ENCODE measurements at places on chromosomes 5 and 9. TPM values are rescaled to one million over a fixed set of nuclear protein-coding genes. Genes with fewer than 3 reads are reported as not detected.

GRCh38 chr5:179868541-179868940, 9.9 kb upstream of the MRNIP start:
- DNase-seq = peak; percentile 71

GRCh38 chr9:36676778-36677485, 104.2 kb downstream of the MELK start:
- DNase-seq = no peak

DNA sequence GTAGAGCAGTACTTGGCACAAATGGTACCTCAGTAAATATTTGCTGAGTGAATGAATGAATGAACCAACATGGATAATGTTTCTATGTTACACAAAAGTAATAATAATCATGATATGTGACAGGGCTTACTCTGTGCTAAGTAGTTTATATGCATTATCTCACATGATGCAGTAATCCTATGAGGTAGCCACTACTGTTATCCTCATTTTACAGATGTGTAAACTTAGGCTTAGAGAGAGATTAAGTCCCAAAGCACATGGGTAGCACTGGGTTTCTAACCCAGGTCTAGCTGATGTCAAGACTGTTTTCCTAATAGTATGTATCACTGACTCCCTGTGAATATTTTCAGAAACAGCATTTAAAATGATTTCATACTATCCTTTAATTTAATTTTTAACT, 44.1 kb upstream of the VDAC1 start:
- no peak for DNase-seq

NUTM2F gene
- total RNA-seq = not detected

Data from aorta (tissue), 5 donors.